ENCODE measurements at places on chromosomes 6 and 20. TPM values are rescaled to one million over a fixed set of nuclear protein-coding genes. Genes with fewer than 3 reads are reported as not detected.

The C2 gene
- polyA plus RNA-seq = 0.36 TPM

The SIGLEC1 gene
- polyA plus RNA-seq = not detected

DNA sequence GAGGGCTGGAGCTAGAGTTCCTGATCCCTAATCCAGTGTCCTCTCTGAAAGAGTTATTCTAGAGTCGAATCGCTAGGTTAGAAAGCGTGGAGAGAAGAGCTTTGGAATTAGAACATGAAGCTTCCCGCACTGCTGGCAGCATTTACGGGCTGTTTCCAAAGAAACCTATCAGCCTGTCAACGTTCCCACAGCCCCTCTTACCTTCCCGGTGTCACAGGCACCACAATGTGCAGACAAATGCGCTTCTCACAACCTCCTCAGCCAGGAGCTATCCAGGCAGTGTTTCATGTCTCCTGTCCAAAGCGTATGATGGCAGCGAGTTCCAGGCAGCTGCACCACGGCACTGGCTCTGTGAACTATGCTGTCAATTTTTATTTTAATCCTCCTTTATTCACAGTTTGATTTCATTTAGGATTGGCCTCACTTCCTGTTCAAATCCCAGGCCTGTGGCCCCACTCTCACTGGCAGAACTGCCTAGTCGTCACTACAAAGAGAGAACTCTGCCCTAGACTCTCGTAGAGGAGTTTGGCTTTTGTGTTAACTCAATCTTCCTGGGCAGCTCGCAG is 322.8 kb upstream of the SOX4 start:
- DNase-seq = no peak

The TBC1D32 gene
- polyA plus RNA-seq = 2.1 TPM

GRCh38 chr20:49999329-49999728 is 16.5 kb downstream of the SNAI1 start:
- no peak for DNase-seq

DNA sequence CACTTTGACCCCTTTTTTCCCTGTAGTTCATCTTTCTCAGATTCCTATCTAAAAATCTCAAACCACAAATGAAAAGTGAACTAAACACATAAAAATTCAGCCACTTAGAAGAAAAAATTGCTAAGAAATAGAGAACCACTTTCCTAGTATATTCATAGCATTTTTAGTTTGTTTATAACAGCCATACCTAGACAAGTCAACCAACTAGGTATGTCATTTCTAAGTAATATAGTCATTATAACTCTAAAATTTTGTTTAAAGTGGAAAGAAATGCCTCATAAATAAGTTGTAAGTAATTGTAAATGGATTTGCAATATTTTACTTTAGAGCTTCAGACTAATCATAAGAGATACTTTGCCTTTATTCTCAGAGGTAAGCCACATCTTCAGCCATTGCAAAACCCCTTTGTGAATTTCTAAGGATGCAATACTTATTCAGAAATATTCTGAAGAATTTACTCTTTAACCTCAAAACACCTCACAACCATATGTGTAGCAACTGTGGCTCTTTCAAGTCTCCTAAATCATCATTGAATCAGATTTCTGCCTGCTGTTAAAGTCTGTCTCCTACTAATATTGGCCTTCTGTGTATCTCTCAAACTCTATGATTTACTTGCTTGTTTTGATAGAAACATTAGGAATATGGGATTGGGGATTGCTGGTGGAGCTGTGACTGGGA is 6.9 kb upstream of the SUMO4 start:
- DNase-seq = no peak

The ENPP5 gene
- not detected for polyA plus RNA-seq

- DNase-seq = no peak
These were observed 538.3 kb downstream of the GRIK2 start for GRCh38 chr6:101931766-101932165.

The FOXA2 gene
- 20.3 TPM for polyA plus RNA-seq
